ENCODE measurements at places on chromosomes 4 and X.

GRCh38 chr4:112379306-112379705 is 82.1 kb downstream of the ALPK1 start:
- no peak for DNase-seq

DNA sequence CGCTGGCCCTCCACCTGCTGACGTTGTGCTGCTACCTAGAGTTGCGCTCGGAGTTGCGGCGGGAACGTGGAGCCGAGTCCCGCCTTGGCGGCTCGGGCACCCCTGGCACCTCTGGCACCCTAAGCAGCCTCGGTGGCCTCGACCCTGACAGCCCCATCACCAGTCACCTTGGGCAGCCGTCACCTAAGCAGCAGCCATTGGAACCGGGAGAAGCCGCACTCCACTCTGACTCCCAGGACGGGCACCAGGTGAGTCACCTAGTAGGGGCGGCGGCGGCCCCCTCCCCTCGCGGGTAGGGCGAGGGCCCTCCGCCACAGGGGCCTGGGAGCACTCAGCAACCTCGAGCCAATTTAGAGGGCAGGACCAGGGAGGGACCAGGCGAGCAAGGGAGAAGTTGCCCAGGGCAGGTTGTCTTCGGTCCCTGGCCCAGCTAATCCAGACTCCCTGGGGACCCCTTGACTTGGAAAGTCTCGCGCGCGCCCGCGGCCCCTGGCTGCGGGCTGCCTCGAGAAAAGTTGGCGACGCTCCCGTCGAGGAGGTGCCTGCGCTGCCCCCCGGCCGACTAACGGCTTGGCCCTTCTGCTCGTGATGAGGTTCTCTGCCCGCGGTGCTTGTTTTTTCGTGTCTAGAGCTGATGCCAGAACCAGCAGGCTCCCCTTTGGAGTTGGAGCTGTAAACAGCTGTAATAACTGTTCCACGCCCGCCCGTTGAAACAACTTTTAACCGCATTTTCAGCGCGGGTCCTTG is 717 bp downstream of the EDA start:
- no peak for DNase-seq

- peak; percentile 58 for DNase-seq
Observed at GRCh38 chr4:80309294-80310004, 26.1 kb upstream of the CFAP299 start.

- no peak for DNase-seq
Observed at GRCh38 chr4:108043526-108043925, 53.8 kb downstream of the HADH start.

DNA sequence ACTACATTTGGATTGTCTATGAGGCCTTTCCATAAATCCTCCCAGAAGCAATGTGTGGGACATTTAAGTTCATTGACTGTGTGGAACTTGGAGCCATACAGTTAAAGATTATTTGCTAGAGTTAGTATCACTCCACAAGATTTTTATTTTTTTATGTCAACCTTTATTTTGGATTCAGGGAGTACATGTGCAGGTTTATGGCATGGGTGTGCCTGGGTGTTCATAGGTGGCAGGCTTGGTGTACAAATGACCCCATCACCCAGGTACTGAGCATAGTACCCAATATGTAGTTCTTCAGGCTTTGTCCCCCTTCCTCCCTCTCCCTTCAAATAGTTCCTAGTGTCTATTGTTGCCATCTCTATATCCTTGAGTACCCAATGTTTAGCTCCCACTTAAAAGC is 199.8 kb upstream of the ZFP42 start:
- DNase-seq = no peak

DNA sequence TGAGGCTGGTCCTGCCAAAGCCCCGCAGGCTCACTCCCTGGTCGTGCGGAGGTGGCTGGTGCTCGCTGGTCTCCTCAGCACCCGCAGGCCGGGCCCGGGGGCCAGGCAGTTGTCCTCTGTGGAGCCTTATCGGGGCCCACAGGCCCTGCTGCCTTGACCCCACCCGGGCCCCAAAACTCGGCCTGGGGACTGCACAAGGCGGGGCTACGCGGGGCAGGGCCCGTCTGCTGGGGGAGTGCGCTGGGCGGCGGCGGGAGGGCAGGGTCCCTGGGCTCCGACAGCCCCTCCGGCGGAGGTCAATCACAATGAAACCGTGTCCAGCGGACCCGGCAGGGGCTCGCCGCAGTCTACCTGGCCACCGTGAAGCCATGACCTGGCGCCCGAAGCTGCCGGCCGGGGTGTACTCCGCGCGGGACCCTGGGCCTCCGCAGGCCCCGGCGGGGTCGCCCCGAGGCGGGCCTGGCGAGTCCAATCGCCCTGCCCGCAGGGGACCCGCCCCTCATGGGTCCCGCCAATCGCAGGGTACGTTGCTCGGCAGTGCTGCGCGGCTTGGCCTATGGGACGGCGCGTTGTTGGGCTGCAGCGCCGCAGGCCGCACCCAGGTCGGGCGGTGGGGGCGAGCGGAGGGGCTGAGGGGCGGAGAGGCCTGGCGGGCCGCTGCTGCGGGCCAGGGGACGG is at the start of gene ADD1:
Gene ADD1 (plus strand): TSS at position 582 of the 678 bp plus-strand sequence. CDS start 32,072 bp downstream, outside the sequence.
- peak; percentile 95 for DNase-seq

GRCh38 chr4:122639181-122639580 is 18.3 kb upstream of the IL21 start:
- DNase-seq = no peak

Measured in fibroblast of villous mesenchyme (primary cell).